ENCODE measurements at places on chromosomes 16 and 17.

DNA sequence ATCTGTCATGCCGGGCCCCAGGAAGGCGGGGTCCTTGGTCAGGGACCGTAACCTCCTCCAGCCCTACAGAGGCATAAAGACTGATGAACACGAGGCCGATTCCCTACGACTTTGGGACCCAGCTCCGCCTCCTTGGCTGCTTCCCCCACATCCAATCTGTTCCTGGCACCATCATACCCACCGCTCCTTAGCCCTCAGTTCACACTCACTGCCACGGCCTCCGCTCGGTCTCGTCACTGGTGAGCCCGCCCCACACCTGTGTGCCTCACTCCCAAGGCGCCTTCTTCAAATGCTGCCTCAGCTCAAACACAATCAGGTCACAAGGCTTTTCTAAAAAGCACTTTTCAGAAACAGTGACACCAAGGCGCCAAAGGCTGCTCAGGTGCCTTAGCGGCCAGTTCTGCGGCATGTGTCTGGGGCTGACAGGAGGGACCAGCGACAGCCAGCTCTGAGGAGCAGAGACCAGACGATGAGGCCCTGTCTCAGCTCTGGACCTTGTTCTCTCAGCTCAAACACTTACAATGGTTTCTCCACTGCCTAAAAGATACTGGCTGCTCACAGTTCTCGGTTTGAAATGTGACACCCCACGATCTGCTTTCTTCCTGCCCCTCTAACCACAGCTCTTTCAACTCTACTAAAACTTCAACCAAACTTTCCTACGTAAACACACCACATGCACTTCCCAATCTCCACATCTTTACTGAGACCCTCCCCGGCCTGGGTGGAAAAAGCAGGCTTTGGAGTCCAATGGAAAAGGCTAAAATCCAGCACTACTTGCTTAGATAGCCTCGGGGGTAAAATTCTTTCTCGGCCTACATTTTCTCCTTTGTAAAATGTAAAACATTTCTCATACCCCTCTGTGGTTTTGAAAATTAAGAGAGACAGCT, 33.2 kb downstream of the CYB5D2 start:
- DNase-seq = no peak

GRCh38 chr16:22671301-22672076, 142.5 kb upstream of the HS3ST2 start:
- no peak for DNase-seq

- DNase-seq = no peak
Observed at GRCh38 chr17:16484445-16485175, 7.4 kb downstream of the LRRC75A start.

- no peak for DNase-seq
Observed at GRCh38 chr17:6602141-6602540, 38.4 kb downstream of the KIAA0753 start.

DNA sequence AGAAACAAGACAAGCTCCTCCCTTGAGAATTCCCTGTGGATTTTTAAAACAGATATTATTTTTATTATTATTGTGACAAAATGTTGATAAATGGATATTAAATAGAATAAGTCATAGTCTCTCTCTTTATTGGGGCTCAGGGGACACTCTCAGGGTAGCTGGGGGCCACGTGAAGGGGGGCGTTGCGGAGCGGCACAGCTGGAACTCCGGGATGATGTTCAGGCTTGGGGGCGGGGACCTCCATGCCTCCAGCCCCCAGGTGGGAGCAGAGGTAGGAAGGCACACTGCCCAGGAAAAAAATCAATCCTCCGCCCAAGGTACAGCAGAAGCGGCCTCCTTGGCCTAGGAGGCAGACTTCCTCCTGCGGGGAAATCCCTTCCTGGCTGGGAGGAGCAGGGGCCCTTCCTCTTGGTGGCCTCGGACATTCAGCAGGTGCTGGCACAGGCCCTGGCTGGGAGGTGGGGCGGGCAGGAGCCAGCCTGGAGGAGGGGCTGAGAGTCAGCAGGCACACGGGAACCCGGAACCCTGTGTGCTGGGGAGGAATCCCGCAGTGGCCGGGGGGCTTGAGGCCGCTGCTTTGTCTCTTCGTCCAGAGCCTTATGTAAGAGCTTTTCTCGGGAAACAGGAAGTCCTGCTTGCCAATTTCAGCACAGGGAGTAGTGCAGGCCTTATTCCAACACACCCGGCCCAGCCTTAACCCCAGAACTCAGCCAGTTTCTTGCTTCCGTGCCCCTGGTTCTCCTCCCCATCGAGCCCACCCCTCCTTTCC, 591 bp upstream of the TNFSF13 start:
- DNase-seq = peak; percentile 89

DNA sequence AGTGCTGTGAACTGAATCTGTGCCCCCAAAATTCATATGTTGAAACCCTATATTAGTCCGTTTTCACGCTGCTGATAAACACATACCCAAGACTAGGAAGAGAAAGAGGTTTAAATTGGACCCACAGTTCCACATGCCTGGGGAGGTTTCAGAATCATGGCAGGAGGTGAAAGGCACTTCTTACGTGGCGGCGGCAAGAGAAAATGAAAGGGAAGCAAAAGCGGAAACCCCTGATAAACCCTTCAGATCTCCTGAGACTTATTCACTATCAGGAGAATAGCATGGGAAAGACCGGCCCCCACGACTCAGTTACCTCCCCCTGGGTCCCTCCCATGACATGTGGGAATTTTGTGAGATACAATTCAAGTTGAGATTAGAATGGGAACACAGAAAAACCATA, 3.7 kb upstream of the SPDYE4 start:
- no peak for DNase-seq

DNA sequence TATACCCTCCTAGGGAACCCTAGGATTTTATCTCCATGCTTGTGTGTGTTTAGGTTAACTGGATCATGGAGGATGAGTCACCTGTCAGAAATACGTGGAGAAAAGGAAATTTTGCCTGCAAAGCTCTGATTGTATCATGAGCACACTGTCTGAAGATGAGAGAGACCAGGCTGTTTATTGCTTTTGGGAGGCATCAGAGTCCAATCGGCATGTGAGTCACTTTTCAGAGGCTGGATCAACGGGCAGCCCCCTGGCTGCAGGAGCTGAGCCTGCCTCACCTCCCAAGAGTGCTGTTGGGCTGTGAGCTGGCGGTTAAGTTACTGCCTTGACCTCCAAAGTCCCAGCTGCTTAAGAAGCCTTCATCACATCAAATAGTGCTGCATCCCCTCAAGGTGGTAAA, 41.5 kb upstream of the MED9 start:
- DNase-seq = no peak

GRCh38 chr17:1629504-1630310, 1.1 kb upstream of the SLC43A2 start:
- peak; percentile 52 for DNase-seq

GRCh38 chr16:21991621-21992020, 9.3 kb downstream of the PDZD9 start:
- no peak for DNase-seq

DNA sequence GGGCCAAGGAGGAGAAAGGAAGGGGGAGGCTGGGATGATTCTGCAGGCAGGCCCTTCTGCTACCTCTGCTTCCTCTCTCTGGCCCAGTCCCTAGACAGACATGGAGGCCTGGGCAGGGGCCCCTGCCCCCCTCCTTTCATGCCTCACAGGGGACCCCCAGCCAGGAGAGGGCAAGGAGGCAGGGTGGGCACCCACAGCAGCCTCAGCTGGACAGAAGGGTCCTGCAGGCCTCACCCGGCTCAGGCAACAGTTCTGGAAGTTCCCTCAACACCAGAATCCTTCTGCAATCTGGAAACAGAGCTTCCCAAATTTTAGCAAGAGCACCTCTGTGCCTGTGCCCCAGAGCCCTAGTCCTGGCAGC, 8.7 kb downstream of the ARHGAP27 start:
- no peak for DNase-seq

GRCh38 chr17:48892940-48893645, 506 bp downstream of the ATP5MC1 start:
- no peak for DNase-seq

DNA sequence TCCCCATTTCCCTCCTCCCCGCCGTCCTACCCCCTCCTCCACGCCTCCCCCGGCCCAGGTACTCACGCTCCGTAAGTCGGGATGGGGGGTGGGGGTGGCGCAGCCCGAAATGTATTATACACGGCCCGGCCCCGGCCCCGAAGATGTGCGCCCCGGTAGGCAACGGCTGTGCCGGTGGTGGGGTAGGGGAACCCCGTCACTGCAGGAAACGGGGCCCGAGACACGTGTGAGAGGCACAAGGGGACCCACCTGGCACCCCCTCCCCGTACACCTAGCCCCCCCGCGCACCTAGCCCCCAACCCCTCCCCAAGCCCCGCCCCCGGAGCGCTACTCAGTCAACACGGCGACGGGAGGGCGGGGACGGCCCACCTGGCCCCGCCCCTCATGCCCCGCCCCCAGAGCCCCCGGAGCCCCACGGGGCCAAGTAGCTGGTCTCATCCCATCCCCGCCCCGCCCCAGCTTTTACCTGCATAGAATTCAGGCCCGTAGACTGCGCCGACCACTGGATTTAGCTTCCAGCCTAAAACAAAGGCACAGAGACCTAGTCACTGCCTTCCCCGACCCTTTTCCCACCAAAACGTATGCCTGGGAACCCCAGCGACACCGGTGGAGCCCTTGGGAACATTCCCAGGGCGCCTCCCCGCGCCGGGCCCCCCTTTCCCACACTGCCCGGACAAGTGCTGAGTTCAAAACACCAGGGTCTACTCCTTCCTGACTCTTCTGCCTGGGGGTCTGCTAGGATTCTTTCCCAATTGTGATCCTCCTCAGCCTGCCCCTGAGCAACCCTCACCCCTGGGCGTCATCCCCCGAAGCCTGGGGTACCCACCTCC, 22.8 kb downstream of the ENGASE start:
- no peak for DNase-seq

- no peak for DNase-seq
Observed at GRCh38 chr16:86076606-86077005, 177.6 kb downstream of the IRF8 start.

GRCh38 chr16:70779361-70779760, 21.6 kb downstream of the VAC14 start:
- DNase-seq = no peak
